ENCODE measurements at places on chromosomes 13 and 19. TPM values are rescaled to one million over a fixed set of nuclear protein-coding genes. Genes with fewer than 3 reads are reported as not detected.

The LILRB3 gene
- not detected for polyA plus RNA-seq

The RNF225 gene
- not detected for polyA plus RNA-seq

The SH2D3A gene
- not detected for polyA plus RNA-seq

The SLITRK5 gene
- 1.4 TPM for polyA plus RNA-seq

The ADGRE2 gene
- not detected for polyA plus RNA-seq

The ETHE1 gene
- 21.0 TPM for polyA plus RNA-seq

The LYPD5 gene
- polyA plus RNA-seq, result 10.0 TPM

The TEX26 gene
- polyA plus RNA-seq, result 0.70 TPM

The CYP2A6 gene
- not detected for polyA plus RNA-seq

The SLC1A6 gene
- polyA plus RNA-seq, result 494 TPM
